ENCODE measurements at places on chromosomes 7 and 10. TPM values are rescaled to one million over a fixed set of nuclear protein-coding genes. Genes with fewer than 3 reads are reported as not detected.

TAS2R4 gene
- not detected for total RNA-seq

ALOX5 gene
- total RNA-seq, result not detected

ASZ1 gene
- total RNA-seq, result not detected

DLD gene
- total RNA-seq, result 74.7 TPM

GDF2 gene
- total RNA-seq, result not detected

FAM20C gene
- 22.7 TPM for total RNA-seq

GPR37 gene
- total RNA-seq, result not detected

CYP2C19 gene
- total RNA-seq, result not detected

MACC1 gene
- total RNA-seq, result not detected

Data from mammary microvascular endothelial cell (primary cell).